ENCODE measurements at places on chromosomes 1 and 21. TPM values are rescaled to one million over a fixed set of nuclear protein-coding genes. Genes with fewer than 3 reads are reported as not detected.

The SYDE2 gene
- 3.4 TPM for total RNA-seq

The FCMR gene
- 50.3 TPM for total RNA-seq

The SMPDL3B gene
- total RNA-seq: 0.41 TPM

The NEGR1 gene
- not detected for total RNA-seq

The CYYR1 gene
- total RNA-seq: not detected

The TRMT1L gene
- total RNA-seq: 26.3 TPM

The SEMA4A gene
- 80.3 TPM for total RNA-seq

The ZMYM1 gene
- 3.8 TPM for total RNA-seq

The PIGK gene
- total RNA-seq: 26.4 TPM

The SNIP1 gene
- total RNA-seq: 29.1 TPM

The DDR2 gene
- total RNA-seq: 0.25 TPM
